ENCODE measurements at places on chromosomes 1 and 21.

- no peak for DNase-seq
Measured at GRCh38 chr1:183388735-183389134, 29.4 kb downstream of the NMNAT2 start.

GRCh38 chr1:29502911-29503840, 266.9 kb downstream of the PTPRU start:
- no peak for DNase-seq

DNA sequence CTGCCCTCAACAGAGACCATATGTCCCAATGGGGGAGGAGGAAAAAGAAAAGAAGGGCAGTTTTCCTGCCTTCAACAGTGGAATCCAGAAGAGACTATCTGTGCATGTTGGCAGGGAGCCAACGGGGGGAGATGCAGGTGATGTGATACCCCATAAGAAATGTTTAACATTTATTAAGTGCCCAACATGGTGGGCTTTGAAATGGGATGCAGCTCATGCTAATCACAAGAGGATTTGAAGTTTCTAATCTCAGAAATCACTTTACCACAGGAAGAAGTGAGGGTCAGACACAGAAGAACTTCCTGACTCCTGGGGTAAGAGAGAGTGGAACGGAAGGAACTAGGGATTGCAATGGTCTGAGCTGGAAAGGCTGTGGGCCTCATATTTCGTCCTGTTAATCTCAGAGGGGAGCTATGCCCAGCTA, 16.2 kb downstream of the CSRP1 start:
- DNase-seq, result no peak

GRCh38 chr1:229119161-229119560, 151.8 kb upstream of the RAB4A start:
- no peak for DNase-seq

DNA sequence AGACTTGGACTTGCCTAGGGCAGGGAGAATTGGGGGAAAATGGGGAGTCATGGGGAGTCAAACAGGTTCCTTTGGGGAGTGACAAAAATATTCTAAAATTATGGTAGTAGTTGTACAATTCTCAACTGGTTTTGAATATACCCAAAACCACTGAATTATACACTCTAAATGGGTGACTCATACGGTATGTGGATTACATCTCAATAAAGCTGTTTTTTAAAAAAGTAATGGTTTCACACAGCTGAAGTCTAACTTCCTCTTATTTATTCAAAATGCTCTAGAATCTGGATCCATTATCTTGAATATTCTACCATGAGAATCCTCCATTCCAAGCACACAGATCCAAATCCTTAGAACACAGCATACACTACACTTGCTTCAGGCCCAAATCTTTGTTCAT, 11.1 kb downstream of the EIF4G3 start:
- no peak for DNase-seq

DNA sequence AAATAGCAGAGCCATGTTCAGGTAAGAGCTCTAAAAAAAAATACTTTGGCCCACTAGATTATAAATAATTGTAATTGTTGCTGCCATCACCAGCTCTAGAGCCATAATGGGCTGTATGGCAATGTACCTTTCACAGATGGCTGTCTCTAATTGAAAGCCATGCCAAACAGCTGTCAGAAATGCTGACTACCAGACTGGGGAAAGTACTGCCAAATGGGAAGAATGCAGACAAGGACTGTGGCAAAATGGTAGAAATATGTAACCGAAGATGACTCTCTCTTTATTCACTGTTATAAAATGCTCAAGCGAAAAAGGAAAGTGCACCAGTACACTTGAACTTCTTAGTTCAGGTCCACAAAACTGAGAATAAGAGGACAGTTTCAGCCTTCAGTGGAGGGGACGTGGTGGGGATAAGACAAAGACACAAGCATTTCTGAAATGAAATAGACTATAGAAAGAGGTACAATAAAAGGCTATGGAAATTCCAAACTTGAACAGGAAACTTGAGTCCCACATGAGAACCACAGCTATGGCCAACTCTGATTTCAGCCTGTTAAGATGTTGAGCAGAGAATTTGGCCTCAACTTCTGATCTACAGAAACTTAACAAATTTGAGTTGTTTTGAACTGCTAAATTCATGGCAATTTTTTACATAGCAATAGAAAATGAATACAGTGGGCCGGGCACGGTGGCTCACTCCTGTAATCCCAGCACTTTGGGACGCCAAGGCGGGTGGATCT, 46.5 kb upstream of the LPGAT1 start:
- DNase-seq, result no peak

GRCh38 chr1:235442788-235443429, 61.3 kb downstream of the B3GALNT2 start:
- no peak for DNase-seq

- no peak for DNase-seq
Measured at GRCh38 chr21:17532292-17532691, 19.4 kb downstream of the CXADR start.

- DNase-seq, result no peak
Measured at GRCh38 chr1:164369698-164370365, 189.2 kb upstream of the PBX1 start.

DNA sequence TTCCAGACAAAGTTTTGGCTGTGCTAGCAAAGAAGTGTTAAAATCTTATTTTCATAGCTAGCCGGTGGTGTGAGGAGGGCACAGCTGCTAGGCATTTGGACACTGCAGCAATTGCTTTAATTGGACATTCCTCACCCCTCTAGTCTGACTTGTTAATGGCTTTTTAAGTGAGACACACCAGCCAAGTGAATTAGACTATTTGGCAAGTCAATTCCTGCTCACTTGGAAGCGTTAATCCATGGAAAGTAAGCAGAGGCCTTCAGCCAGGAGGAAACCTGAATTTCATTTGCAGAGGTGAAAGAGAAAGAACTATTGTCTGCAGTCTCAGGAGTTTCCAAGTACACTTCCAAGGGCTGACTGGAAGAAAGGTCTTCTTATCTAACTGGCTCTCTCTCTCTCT, 175.7 kb downstream of the ST6GALNAC3 start:
- no peak for DNase-seq

DNA sequence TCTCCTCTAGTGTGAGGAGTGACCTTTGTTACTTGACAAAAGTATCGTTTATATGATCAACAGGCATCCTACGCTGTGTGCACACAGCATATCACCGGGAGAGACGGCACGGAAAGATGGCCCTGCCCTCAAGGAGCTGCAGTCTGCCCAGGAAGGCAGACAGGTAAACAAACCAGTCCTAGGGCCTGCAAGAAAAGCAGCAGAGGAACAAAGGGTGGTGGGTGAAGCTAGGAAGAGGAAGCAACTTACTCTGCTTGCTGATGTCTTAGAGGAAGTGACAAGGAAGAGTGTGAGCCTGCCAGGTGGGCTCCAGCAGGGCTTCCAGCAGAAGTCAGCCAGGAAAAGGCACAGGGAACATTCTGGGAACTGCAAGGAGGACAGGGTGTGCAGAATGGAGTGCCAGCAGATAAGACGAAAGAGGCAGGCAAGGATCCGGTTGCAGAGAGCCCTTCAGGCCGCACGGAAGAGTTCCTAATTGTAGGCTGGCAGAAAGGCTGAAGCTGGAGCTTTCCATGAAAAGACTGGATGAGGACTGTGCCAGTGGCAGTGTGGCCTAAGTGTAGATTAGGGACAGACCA, 106.7 kb downstream of the SLC45A1 start:
- no peak for DNase-seq

DNA sequence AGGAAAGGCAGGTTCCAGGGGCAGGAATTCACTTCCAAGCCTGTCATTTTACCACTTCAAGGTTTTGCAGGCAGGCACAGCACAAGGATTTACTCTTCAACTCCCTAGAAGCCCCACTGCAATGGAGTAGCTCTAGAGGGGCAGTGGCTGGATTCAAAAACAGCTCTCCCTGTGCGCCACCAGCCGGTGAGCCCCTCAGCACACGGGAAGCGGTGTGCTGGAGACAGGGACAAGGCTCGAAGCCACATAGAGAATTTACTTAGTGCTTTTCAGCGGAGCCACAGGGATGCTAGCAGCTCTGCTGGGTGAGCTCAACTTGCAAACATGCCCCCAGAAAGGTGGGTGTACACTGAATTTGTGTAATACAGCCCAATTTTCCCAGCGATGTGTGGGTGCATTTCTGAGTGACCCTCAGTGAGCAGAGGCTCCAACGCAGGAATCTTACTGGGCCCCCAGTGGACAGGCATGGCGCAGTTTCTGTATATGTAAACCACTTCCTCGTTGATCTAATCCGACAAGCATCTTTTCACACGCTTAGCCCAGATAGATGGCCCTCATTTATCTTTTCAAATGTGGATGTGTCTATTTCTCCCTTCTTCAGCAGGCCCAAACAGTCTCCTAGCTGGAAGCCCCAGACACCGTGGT, 10.9 kb downstream of the VWA5B1 start:
- no peak for DNase-seq

GRCh38 chr1:94413311-94413710, 4.9 kb upstream of the ABCD3 start:
- no peak for DNase-seq

- no peak for DNase-seq
Measured at GRCh38 chr21:35868869-35869223, 191.5 kb downstream of the SETD4 start.

GRCh38 chr1:230293390-230293700, 132.8 kb downstream of the PGBD5 start:
- no peak for DNase-seq

GRCh38 chr1:160083968-160084770, 2.8 kb downstream of the KCNJ9 start:
- DNase-seq, result peak; percentile 79

DNA sequence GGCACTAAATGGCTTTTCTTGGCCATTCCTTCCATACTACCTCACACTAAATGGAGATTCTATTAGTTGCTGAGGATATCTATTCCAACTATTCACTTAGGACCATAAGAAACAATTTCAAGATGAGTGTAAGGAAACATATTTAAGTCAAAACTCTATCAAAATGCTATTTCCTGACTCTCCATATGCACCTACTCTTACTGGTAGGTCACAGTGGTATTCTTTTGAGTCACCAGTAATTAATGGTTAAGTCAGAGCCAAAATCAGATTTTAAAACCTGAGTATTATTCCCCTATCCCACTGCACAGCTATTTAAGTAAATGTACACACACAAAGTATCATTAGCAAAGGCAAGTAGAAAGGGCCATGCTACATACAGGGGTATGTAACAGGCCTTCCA, 50.3 kb downstream of the ARID4B start:
- DNase-seq, result no peak

- no peak for DNase-seq
Measured at GRCh38 chr1:89429062-89429461, 65.2 kb downstream of the GBP6 start.

- no peak for DNase-seq
Measured at GRCh38 chr1:171160211-171160610, 24.9 kb upstream of the FMO2 start.

DNA sequence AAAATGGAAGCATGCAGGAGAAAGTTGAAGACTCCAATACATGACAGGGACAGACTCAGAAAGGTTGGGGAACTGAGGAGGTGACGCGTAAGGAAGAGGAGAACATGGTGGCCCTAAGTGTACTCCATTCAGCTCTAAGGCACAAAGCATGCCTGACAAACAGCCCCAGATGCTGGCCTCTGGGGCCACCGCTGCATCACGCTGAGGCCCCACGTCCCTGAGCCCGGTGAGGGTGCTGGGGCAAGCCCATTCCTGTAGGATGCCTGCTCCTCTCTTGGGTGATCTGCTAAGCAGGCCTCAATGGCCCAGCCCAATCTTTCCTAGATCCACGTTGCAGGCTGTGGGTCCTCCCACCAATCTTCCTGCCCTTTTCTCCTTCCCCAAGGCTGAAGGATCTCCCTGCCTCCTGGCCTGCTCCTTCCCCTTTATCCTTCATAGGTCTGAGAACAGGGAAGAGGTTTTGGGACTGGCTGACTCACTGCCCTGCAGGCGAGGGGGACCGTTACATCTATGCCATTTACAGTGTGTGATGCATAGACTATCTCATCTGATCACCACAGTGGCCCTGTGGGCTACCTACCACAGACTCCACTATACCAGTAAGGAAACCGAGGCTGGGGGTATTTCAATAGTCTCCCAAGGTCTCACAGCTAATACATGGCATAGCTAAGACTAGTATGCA, 16.8 kb upstream of the NID1 start:
- no peak for DNase-seq

DNA sequence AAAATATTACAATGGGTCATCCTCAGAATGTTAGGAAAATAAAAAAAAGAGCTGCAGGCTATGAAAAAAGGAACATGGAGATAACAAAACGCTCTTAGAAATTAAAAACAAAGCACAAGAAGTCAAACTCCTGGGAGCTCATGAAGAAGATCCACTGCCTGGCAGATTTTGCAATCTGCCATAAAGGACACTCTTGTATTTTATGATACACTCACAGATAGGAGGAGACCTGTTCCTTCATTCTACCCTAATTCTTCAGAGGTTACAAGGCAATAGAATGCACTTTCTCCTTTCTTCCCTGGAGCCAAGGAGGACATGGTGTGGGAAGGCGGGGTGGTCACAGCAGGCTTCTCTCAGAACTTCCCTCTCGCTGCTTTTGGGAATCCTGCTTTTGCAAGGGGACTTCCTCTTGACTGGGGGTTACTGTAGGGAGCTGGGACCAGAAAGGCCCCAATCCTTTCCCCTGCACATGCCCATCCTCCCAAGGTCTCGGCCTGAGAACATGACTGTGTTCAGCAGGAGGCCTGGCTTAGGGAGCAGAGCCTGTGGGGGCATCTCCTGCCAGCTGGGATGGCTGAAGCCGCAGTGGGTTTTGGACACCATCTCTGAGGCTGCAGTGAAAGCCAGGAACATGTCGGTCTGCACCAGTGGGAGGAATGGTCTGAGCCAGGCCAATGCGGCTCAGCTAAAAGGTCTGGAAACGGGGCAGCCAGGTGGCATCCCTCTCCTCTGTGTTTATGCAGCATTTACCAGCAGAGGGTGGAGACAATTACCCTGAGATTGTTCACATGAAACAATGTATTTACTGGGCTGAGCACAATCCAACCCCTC, 44.8 kb downstream of the GPR161 start:
- DNase-seq, result no peak

- DNase-seq, result no peak
Measured at GRCh38 chr1:110874324-110875215, 1.6 kb downstream of the CD53 start.

DNA sequence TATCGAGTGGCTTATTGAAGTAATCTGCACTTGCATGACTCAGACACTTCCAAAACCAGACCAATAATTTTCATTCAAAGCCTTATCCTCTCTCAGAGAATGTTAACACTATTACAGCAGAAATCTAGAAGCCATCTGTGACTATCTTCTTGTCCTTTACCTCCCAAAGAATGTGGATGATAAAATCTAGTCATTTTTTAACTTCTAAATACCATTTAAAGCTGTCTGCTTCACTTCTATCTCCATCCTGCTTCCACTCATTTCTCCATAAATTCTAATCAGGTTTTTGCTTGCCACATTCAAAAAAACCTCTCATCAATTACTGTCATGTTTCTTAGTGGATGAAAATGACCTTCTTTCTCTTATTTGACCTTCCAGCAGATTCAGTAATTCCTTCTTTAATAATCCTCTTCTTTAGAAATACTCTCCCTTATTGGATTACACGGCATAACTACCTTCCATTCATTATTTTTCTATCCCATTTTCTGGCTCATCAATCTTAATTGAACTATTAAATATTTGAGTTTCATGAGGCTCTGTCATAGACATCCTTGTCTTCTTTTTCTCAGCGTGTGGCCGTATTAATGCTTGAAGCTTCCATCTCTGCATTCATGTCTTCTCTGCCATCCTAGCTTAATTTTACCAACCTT, 1999.4 kb downstream of the MRPL39 start:
- DNase-seq, result no peak

Data from activated CD4-positive, alpha-beta T cell treated with anti-CD3 and anti-CD28 coated beads, Interleukin-2, amount 50 U/mL, for 1 hour (primary cell).